ENCODE measurements at places on chromosomes 3 and 15.

DNA sequence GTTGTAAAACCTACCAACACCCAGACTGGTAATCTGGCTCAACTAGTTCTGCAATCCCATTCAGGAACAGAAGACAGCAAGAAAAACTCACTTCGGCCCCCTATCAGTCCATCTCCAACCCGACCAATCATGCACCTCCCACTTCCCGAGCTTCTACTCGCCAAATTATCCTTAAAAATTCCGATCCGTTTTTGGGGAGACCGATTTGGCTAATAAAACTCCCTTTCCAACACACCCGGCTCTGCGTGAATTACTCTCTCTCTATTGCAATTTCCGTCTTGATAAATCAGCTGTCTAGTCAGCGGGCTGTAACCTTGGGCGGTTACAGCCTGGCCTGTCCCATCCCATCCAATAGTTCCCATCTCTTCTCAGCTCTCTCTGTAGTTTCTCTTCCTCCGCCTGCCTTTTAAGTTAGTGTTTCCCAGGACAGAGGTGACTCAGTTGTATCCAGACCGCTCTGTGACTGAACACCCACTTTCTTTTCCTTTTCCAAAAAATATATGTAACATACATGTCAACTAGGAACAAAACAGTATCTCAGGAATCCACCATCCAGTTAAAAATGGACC lies 780 bp upstream of the ACAD9 start:
- no peak for DNase-seq

- no peak for DNase-seq
These were observed 18.1 kb upstream of the GOLIM4 start for GRCh38 chr3:168113848-168114247.

- DNase-seq: no peak
These were observed 154.2 kb downstream of the RAB11A start for GRCh38 chr15:66023311-66023972.

DNA sequence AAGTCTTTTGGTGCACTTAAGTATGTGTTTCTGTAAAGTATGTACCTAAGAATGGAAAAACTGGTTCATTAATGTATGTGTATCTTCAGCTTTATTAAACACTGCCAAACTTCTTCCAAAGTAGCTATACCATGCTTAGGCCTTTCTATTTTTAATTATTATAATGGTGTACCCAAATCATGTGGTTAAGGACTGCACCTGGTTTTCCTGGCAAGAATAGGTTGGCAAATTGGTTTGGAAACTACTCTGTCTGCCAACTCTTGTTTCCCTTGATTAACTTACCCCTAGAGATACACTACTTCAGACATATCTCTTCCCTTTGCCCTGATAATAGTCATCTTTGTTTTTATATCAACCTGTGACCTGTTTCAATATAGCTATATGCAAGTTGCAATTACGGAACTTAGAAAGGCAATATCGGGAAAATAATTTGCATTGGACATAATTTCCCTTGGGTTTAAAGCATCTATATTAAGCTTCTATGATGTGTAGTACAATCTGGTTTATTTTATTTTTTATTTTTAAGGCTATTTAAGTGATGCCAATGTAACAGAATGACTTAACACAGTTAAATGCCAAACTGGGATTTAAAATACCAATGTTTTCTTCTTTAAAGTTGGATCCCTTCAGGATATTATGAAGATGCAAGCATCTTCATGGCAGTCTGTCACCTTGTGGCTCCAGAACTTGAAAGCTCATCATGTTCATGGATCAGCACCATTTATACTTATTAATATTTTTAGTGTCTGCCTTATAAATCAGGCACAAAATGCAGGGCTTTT lies 40.6 kb upstream of the TMEM108 start:
- no peak for DNase-seq

DNA sequence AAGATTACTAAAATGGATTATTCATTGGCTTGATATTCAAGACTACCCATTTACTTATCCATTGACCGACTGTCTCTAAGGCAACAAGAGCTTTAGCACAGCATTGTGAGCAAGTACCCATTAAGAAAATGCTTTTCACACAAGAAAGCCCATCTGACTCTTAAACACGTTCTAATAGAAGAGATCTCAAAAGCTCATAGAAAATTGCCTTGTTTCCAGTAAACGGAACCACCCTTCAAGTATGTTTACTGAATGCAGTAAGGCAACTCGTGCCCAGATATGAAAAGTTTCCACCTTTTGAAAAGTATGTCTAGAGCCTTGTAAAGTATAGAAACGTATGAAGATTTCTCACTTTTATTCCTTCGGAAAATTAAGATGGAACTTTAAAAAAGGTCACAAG lies 655.3 kb upstream of the ALCAM start:
- DNase-seq: no peak

DNA sequence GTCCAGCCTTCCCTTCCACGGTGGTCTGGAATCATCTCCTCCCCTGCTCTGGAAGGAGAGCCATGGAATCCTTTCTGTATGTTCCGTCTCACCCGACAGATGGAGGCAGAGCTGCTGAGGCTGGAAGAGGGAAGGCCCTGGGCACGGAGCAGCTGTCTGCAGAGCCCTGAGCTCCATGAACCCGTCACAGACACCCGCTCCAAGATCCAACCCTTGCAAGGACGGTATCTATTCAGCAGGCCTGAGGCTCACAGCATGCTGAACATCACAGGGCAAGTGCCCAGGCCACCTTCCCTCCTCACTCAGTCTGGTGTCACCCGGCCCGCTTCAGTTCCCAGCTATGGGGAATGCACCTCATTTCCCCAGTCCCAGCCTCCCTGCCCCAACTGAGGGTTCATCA lies 103.9 kb downstream of the LRIG1 start:
- no peak for DNase-seq

DNA sequence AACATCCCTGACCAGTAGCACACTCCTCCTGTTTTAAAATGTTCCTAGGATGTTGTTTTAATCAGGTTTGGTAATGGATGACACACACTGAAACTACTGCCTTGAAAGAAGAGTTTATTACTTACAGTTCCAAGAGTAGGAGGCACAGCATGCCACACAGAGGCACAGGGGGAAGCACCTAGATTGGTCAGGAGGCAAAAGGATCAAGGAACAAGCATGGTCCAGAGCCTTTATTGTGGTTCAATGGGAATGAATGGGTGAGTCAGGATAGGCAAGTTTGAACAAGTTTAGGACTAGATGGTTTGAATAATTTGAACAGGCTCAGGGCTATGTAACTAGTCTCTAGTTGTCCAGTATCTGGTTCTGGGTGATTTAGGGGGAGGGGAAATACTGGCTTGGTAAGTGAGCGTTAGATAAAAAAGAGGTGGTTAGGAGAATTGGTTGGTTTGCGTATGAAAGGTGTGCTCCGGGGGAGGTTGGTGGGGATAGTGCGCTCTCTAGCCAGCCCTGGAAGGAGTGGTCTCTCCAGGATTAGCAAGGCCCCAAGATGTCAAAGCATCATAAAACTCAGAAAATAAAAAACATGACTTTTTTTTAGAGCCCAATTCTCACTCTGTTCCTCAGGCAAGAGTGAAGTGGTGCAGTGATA lies 35.1 kb downstream of the TMOD3 start:
- DNase-seq: no peak

GRCh38 chr15:63136742-63137141 lies 15.1 kb downstream of the LACTB start:
- no peak for DNase-seq

DNA sequence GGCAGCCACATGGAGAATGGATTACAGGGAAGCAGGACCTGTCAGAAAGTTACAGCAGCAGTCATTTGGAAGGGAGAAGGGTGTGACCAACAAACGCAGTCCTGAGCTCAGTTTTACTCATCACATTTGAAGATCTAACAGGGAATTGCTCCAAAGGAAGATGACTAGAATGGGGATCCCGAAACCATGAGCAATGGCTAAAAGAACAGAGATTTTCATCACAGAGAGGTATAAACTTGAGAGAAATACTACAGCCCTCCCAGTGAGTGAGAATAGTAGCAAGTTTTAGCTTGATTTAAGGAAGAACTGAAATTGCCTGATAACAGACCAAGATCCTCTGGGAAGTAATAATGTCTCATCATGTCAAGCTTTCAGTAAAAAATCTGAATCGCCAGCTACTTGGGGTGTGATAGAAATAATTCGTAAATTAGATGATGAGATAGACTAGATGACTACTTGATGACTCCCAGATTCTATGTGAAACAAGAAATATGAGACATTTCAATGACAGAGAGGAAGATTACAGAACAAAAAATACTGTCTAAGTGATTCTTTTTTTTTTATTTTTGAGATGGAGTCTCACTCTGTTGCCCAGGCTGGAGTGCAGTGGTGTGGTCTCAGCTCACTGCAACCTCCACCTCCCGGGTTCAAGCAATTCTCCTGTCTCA lies 16.9 kb downstream of the CD47 start:
- DNase-seq: no peak

DNA sequence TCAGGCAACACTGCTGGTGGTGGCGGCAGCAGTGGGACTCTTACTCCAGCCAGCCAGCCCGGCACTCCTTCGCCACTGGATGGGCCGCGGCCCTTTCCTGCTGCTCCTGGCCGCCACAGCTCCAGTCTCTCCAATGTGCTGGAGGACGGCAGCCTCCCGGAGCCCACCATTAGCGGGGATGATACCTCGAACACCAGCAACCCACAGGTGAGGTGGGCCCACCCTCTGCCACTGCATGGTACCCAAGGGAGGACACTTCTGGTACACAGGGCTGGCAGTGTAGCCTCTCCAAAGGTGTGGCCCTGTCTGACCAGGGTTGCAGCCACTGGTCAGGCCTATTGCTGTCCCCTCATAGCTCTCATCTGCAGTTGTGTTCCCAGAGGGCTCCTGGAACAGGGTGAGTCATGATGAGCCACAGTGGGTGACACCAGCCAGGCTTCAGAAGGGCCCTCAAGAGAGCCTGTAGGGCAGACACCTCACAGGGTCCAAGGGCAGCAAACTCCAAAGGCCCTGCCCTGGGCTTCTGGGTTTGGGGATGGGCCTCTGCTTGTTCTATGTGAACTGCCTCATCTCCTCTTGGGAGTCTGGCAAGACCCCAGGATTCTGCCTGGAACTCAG lies 20.8 kb downstream of the NBEAL2 start:
- no peak for DNase-seq

DNA sequence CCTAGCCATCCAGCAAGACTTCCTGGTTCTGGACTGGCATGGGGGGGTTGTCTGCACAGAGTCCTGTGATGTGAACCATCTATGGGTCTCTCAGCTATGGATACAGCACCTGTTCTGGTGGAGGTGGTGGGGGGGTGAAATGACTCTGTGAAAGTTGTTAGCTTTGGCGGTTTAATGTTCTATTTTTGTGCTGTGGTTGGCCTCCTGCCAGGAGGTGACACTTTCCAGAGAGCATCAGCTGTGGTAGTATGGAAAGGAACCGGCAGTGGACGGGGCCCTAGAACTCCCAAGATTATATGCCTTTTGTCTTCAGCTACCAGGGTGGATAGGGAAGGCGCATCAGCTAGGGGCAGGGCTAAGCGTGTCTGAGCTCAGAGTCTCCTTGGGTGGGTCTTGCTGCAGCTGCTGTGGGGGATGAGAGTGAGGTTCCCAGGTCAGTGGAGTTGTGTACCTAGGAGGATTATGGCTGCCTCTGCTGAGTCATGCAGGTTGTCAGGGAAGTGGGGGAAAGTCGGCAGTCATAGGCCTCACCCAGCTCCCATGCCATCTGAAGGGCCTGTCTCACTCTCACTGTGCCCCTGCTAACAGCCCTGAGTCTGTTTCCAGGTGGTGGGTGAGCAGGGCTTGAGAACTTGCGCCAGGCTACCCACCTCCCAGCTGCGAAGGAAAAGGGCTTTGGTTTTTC lies 7.1 kb upstream of the LARS2 start:
- no peak for DNase-seq

DNA sequence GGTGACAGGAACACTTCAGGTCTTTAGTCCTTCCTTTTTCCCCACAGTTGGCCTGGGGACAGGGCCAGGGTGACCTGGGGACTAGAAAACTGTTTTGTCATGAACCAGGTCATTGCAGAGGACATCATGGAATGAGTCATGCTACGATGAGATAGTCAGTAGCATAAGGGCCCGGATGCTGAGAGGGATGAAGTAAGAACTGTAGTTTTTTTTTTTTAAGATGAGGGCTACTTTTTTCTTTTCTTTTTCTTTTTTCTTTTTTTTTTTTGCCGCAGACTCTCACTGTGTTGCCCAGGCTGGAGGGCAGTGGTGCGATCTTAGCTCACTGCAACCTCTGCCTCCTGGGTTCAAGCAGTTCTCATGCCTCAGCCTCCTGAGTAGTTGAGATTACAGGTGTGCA lies 8.0 kb downstream of the MAP2K5 start:
- DNase-seq: no peak

GRCh38 chr3:82745544-82745943 lies 984.1 kb upstream of the GBE1 start:
- DNase-seq: no peak

DNA sequence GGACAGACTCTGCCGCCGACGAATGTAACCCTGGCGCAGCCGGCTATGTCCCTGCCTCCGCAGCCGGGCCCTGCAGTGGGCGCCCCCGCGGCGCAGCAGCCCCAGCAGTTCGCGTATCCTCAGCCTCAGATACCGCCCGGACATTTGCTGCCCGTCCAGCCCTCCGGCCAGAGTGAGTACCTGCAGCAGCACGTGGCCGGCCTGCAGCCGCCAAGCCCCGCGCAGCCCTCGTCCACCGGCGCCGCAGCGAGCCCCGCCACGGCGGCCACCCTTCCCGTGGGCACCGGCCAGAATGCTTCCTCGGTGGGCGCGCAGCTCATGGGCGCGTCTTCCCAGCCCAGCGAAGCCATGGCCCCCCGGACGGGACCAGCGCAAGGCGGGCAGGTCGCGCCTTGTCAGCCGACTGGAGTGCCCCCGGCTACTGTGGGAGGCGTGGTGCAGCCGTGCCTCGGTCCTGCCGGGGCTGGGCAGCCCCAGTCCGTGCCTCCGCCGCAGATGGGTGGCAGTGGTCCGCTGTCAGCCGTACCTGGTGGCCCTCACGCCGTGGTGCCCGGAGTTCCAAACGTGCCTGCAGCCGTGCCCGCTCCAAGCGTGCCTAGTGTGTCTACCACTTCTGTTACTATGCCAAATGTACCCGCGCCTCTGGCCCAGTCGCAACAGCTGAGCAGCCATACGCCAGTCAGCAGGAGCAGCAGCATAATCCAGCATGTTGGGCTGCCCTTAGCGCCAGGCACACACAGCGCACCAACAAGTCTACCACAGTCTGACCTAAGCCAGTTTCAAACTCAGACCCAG lies 2.4 kb downstream of the TSC22D2 start:
- DNase-seq: no peak

DNA sequence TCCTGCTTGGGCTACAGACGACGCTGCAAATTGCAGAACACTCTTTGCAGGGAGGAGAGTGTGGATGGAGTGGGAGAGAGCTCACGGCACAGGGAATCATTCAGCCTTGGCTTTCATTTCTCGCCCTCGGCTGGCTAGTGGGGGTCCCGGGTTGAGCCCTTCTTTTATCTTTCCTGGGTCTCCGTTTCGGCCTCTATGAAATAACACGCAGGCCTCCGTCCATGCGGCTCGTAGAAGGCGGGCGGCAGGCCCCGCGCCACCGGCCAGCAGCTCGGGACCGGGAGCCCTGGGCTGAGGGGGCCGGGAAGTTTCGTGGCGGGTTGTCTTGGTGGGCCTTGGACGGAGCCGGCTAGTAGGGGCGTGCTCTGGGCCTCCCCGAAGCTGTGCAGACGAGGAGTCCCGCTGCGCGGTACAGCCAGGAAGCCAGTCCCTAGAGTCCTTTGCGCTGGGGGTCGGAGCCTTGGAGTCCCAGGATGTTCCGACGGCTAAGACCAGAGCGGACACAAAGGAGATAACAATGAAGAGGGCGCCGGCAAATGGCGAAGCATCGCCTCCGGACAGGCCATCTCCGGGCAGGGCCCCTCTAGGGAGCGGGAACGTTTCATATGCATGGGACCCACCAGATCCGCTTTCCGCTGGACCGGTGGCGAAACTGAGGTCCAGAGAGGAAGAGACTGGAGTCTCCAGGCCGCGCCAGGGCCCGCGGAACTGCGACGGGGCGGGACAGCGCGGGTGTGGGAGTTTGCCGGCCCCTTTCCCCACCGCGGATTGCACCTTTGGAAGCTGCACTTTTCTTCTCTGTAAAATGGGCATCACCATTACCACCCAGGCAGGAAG lies 4.3 kb downstream of the RNU6-1 start:
- DNase-seq: no peak
